ENCODE measurements at places on chromosomes 1 and 21.
A peak's percentile ranks its signal among the peaks of the same experiment; 100 is the strongest.

GRCh38 chr1:222994511-222995235 is 148.4 kb downstream of the TLR5 start:
- peak; percentile 18 for DNase-seq

- peak; percentile 15 for DNase-seq
Observed at GRCh38 chr1:112358798-112359408, 37.1 kb upstream of the CTTNBP2NL start.

- DNase-seq, result no peak
Observed at GRCh38 chr1:110136911-110137310, 13.4 kb upstream of the SLC6A17 start.

DNA sequence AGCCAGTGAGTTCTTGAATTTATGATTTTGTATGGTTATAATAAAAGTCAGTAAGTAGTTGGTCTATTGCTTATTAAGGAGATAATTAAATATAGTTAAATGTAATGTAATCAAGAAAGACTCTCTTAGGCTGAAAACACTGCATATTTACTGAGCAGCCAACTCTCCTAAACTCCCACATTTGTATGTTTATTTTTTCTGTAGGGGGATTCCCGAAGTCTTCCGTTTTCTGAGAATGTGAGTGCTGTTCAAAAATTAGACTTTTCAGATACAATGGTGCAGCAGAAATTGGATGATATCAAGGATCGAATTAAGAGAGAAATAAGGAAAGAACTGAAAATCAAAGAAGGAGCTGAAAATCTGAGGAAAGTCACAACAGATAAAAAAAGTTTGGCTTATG is 56.7 kb downstream of the PKN2 start:
- no peak for DNase-seq

GRCh38 chr1:70842562-70842961 is 205.1 kb downstream of the PTGER3 start:
- no peak for DNase-seq

DNA sequence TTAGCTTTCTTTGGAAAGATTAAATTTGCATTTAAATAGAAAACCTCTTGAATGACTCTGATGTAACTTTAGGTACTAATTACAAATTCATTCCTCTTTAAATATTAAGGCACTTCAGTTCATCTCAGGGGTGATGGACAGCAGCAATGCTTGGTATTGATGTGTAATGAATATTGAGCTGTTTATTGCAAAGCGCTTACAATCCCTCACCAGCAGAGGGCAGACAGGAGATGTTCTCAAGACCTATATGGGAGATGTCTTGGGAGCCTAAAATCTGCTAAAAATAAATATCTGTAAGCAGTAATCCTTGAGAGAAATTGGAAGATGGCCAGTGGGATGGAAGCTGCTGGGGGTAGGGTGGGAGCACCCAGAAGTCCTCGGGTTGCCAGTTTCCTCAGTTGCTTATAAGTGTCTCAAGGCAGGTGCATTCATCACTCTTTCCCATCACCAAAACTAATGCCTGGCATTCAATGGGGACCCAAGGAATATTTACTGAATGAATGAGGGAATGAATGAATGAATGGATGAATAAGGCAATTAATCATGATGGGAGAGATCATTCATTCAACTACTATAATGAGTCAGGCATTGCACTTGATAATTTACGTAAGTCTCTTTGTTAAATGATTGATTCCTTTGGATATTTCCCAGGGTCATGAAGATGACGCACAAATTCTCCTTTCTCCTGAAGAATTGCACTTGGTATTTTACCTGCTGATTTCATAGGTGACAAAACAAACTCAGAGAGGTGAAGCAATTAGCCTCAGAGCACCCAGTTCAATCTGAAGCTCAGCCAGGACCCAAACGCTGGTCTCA is 2.3 kb downstream of the KLHDC8A start:
- DNase-seq, result peak; percentile 56

GRCh38 chr1:21344098-21344749 is 54.0 kb upstream of the ECE1 start:
- DNase-seq, result no peak

DNA sequence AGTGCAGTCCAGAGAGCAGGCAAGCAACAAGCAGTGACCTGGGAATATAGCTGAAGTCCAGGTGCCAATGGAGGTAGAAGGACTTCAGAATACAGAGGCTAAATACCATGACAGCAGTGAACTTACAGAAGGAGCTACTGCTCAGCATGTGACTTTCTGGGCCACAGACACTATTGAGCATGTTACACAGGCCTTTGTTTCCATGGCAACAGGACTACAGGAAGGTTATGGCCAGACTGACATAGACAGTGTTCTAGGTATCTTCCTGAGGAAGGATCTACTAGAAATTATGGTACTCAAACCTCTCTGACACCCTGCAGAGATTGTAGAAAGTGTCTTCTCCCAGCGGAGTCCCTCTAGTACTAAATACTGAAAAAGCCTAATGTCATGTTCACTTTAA is 11.0 kb downstream of the OR2M5 start:
- no peak for DNase-seq

GRCh38 chr21:14677639-14678179 is 131.6 kb upstream of the SAMSN1 start:
- DNase-seq, result no peak

DNA sequence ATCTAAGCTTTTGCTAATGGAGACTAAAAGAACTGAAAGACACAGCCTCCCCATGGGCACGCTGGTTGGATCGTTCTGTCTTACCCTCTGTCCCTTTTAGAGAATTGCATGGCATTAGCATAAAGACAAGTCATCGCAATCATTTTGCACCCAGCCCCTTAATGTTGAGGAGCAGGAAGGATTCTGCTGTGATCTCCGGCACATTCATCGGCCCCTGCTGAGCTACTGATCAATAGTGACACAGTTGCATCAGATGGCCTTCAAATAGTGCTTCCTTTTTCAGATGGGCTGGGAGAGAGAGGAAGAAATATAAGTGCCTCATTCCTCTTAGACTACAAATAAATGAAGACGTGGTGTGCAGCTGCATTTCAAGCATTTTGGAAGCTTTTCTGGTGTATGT is 75.4 kb downstream of the NOS1AP start:
- DNase-seq, result no peak

- peak; percentile 51 for DNase-seq
Observed at GRCh38 chr1:244207042-244207934, 156.2 kb downstream of the ZBTB18 start.

GRCh38 chr1:64650411-64650810 is 94.5 kb upstream of the RAVER2 start:
- DNase-seq, result no peak
